RPMI7951 (cell line): ENCODE measurements at places on chromosomes 1 and 21. TPM values are rescaled to one million over a fixed set of nuclear protein-coding genes. Genes with fewer than 3 reads are reported as not detected.

GRCh38 chr1:11156963-11157362, 32.2 kb upstream of the ANGPTL7 start:
- no peak for DNase-seq

DNA sequence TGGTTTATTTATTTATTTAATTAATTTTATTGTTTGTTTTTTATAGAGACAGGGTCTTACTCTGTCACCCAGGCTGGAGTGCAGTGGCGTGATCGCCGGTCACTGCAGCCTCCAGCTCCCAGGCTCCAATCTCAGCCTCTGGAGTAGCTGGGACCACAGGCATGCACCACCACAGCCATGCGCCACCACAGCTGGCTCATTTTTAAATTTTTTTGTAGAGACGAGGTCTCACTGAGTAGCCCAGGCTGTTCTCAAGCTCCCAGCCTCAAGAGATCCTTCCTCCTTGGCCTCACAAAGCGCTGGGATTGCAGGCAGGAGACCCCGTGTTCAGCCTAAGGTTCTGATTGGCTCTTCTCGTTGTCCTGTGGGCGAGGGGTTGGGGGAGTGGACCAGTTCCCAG, 22.1 kb downstream of the UMODL1 start:
- peak; percentile 41 for DNase-seq

DNA sequence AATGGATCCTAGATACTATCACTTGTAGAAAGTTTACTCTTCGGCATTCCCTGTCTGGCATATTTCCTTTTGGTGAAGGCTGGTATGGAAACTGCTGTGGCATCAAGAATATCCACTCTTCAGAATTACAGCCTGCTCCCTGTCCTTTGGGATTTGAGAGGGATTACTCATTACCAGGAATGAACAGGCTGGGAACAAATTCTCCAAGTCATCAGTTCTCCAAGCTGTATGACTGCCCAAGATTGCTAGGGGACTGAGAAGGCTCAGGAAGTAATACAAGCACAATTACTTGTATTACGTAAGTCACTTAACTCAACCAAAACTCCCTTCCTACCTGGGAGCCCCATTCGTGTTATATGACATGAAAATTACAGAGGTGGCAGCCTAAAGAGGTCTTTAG, 49.6 kb downstream of the CD58 start:
- DNase-seq = peak; percentile 84

DNA sequence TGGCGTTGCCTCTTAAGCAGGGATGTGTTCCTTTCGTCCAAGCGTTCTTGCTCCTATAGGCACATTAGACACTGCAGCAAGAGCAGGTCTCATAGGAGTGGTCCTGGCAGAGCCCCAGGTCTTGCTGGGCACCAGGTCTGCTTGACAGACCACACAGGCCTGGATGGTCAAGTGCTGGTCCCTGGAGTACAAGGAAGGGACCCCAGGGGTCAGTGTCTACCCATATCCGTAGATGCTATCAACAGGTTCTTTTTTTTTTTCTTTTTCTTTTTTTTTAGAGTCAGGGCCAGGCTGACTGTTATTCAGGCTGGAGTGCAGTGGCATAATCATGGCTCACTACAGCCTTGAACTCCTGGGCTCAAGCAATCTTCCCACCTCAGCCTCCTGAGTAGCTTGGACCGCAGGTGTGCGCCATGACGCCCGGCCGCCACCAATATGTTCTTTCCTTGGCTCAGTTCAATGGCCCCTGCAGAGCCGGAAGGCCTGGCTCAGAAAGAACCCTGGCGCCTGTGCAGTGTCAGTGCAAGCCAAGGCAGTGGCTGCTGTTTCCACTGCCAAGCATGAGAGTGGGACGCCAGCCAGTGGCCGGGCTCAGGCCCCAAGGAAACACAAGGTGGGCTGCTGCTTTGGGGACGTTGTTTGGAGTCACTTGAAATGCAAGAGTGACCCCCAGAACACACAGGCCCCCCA, 10.0 kb upstream of the TNFRSF8 start:
- DNase-seq = no peak

- no peak for DNase-seq
Measured at GRCh38 chr1:153430166-153430553, 13.8 kb downstream of the S100A7A start.

- no peak for DNase-seq
Measured at GRCh38 chr1:27116232-27116631, 38.7 kb downstream of the SLC9A1 start.

DNA sequence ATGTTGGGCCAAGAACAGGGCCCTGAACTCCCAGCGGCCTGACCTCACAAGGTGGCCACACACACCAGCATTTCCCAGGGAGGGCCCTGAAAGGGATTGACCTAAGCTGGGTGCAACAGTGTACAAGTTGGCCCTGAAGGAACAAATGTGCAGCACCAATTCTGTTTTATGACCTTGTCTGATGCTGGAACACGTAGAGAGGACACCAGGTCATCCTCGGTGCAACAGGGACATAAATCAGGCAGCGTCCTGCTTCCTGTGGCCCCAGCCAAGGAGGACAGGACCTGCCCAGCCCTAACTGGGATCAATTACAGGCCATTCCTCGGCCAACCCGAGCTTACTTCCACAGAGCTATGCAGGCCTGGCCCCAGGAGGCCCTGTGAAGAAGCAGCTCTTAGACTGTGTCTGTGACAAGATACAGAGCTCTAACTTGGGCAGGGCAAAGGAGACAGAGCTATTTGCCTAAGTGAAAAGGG, 12.8 kb upstream of the PHC2 start:
- DNase-seq = peak; percentile 87

DNA sequence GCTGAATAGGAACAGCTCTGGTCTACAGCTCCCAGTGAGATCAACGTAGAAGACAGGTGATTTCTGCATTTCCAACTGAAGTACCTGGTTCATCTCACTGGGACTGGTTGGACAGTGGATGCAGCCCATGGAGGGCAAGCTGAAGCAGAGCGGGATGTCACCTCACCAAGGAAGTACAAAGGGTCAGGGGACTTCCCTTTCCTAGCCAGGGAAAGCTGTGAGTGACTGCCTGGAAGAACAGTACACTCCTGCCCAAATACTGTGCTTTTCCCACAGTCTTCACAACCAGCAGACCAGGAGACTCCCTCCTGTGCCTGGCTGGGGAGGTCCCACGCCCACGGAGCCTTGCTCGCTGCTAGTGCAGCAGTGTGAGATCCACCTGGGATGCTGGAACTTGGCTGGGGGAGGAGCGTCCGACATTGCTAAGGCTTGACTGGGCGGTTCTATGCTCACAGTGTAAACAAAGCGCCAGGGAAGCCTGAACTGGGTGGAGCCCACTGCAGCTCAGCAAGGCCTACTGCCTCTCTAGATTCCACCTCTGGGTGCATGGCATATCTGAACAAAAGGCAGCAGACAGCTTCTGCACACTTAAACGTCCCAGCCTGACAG, 14.7 kb downstream of the CR1L start:
- no peak for DNase-seq

DNA sequence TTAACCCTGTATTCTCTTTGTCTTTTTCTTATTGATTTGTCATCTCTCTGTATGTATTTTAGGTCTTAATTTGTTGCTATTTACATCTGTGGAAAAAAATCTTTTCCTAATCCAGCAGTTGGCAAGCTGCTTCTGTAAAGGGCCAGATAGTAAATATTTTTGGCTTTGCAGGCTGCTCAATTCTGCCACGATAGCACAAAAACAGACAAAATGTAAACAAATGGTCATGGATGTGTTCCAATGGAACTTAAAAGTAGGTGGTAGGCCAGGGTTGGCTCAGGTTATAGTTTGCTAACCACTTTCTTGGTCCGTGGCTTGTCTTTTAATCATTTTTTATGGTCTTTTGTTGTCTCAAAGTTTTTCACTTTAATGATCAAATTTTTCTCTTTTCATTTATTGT, 371.8 kb downstream of the HHAT start:
- DNase-seq = no peak

DNA sequence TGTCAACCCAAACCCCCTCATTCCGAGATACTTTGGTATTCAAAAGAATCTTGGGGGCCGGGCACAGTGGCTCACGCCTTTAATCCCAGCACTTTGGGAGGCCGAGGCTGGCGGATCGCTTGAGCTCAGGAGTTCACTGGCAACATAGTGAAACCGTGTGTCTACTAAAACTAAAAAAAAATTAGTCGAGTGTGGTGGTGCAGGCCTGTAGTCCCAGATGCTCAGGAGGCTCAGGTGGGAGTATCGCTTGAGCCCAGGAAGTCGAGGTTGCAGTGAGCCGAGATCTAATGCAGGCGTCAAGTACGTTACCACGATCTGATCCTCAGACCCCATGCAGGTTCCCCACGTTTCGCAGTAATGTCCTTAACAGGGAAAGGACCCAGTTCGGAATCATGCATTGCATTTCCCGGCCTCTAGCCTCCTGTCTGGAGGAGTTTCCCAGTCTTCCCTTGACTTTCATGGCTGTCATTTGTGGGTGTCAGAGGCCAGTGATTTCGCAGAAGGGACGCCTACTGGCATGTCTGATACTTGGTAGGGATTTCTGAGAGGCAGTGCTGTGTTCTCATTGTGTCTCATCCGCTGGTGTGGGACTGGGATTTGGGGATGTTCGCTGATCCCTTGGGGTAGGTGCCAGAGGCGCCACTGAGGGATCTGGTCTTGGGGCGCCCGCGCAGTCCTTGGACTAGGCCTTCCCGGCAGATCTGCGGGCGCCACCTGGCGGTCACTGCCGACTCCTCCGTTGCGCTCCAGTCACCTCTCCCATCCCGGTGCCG, 39.3 kb upstream of the HMGN1 start:
- DNase-seq = peak; percentile 75

GRCh38 chr1:12448746-12449177, 169.2 kb downstream of the DHRS3 start:
- DNase-seq = peak; percentile 68

DNA sequence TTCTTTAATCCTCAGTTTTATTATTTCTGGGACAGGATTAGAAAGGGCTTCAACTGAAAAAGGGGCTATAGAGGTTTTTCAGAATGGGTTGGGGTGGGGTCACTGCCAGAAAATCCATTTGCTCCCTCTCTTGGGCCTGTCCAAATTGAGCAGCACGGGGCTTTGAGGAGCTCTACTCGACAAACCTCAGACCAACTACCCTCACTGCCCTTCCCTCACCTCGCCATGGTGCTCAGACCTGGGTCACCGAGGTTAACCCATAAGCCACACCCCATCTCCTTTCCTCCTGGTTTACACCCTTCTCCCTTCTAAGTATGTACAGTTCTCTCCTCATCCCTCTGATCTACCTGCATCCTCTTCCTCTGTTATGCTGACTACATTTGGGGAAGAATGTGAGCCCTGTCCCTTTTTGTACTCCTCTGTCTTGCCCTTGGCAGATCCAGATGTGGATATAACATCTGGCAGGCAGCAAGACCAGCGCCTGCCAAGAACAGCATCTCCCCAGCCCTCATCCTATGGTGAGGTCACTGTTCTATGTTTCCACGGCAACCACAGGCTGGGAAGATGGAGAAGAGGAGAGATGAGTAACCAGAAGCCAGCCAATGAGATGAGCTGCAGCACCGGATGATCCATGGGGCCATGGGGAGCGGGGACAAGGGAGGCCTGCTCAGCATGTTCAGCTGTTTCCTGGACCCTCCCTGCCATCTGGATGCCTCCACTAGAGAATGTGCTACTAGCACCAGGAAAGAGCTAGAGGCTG, 3.7 kb upstream of the FABP3 start:
- peak; percentile 95 for DNase-seq

DNA sequence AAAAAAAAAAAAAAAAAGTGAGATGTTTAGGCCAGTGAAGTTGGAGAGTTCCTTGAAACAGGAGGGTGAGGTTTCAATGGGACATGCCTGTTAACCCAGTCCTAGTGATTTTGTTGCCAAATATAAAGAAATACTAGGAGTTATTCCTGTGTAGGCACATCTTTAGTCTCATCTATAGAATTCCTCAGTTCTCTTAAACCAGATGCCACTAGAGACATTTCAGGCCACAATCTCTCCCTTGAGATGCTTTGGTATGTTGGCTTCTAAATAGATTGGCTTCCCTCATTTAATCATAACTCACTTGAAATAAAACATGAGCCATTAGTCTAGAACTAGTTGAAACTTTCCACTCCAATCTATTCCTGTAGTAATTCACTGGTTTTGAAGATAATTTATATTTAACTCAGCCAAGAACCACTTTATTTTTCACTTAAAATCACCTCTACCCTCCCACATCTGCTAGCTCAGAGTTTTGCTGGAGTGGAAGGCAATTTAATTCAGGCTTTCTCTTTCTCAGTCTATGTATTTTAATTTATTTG, 29.8 kb downstream of the GPR137B start:
- no peak for DNase-seq

GRCh38 chr21:20877976-20878375, 120.2 kb upstream of the NCAM2 start:
- no peak for DNase-seq

- no peak for DNase-seq
Measured at GRCh38 chr1:106571109-106571508, 485.4 kb upstream of the PRMT6 start.

DNA sequence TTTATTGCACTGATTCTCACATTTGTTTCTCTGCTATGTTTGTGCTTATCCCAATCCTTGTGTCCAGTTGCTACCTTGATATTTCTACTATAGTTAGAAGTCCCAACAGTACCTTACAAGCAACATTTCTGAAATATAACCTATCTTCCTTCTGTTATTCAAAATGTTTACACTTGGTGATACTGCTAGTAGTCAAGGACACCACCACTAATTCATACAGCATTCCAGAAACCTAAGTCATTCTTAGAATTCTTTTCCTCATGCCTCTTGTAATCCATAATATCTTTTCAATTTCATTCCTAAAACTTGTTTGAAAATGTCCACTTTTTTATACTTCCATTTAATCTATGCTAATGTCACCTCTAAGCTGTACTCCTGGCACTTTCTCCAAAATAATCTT, 2132.1 kb downstream of the NCAM2 start:
- DNase-seq = no peak

DNA sequence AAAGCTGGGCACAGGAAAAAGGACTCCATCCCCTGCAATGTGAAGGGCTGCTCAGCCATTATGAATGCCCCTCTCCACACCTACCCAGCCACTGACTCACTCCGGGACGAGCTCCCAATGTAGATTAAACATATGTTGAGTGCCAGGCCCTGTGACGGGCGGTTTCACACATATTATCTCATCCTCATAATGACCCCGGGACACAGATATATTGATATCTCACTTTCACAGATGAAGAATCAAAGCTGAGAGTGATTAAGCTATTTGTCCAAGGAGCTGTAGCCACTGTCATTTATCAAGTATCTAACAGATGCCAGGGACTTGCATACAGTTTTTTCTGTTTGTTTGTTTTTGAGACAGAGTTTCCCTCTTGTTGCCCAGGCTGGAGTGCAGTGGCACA, 35.0 kb upstream of the SLC30A1 start:
- DNase-seq = no peak

- DNase-seq = no peak
Measured at GRCh38 chr1:109850194-109850593, 60.5 kb upstream of the CSF1 start.

- DNase-seq = no peak
Measured at GRCh38 chr1:200426196-200426595, 16.4 kb upstream of the ZNF281 start.

DNA sequence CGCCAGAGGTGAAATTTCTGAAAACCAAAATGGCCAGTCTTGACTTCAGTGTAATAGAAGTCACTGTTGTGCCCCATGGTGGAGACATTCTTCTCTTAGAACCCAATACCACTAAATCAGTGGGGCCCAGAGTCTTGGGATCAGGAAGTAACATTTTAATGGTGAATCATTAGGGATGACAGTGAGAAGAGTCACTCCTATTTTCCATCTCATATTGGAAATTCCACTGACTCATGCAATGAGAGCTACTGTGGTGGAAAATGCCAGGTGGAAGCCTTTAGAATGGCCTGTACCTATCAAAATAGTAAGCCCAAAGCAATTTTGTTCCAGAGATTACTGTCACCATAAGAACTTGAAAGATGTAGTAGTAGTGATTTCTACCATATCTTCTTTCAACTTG, 20.6 kb upstream of the PPM1J start:
- DNase-seq = peak; percentile 90

The CLDN14 gene
- total RNA-seq = not detected in 2 replicates

The FASLG gene
- total RNA-seq = not detected in 2 replicates

The RXFP4 gene
- not detected in 2 replicates for total RNA-seq

The TNFRSF18 gene
- total RNA-seq = not detected in 2 replicates
